ENCODE measurements at places on chromosomes 7 and 10.

- DNase-seq, result no peak
These were observed 167.8 kb downstream of the AHR start for GRCh38 chr7:17466216-17466615.

GRCh38 chr10:6578251-6578771 is 1.8 kb downstream of the PRKCQ start:
- no peak for DNase-seq

DNA sequence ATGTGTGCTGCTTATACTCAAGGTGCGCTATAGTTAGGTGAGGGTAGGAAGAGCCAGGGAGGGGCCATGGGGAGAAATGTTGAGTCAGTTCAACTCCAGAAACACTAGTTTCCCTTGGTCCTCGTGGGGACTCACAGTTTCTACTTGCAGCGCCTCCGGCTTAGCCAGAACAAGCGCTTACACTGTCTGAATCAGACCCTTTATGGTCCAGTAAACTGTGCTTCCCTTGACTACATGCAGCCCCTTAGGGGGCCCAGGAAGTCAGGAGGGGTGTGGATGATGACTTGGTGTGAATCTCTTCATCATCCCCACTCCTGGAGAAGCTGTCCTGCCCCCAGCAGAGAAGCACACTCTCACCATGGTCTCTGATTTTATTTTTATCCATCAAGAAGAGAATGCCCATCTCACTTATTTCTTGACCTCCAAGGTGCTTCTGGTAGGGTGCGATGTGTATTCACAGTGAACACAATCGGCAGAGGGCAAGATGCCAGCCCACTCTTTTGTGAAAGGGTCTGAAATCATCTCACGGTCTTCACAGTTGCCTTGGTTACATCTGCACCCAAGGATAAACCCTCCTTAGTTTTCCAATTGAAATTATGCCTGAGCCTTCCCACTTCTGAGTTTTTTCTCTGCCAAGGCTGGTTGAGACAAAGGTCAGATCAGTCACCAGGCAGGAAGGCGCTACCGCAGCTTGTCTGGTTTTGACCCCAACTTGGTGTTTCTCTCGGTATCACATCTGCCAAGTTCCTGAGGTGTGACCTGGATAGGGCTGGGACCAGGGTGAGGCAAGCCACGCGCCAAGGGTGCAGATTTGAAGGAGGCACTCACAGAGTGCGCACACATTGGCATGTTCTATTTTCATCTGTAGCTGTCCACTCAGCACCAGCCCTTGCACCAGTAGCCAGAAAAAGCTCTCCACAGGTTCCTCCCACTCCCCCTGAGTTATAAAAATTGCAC is 62.7 kb upstream of the LRRC4 start:
- no peak for DNase-seq

GRCh38 chr10:12907656-12908055 is 93.9 kb downstream of the CCDC3 start:
- DNase-seq, result no peak

GRCh38 chr7:93015779-93016481 is 101.8 kb downstream of the SAMD9 start:
- DNase-seq, result no peak
